ENCODE measurements at places on chromosomes 12 and 14.

GRCh38 chr14:64061706-64062105 lies 208.9 kb downstream of the SYNE2 start:
- DNase-seq, result no peak

DNA sequence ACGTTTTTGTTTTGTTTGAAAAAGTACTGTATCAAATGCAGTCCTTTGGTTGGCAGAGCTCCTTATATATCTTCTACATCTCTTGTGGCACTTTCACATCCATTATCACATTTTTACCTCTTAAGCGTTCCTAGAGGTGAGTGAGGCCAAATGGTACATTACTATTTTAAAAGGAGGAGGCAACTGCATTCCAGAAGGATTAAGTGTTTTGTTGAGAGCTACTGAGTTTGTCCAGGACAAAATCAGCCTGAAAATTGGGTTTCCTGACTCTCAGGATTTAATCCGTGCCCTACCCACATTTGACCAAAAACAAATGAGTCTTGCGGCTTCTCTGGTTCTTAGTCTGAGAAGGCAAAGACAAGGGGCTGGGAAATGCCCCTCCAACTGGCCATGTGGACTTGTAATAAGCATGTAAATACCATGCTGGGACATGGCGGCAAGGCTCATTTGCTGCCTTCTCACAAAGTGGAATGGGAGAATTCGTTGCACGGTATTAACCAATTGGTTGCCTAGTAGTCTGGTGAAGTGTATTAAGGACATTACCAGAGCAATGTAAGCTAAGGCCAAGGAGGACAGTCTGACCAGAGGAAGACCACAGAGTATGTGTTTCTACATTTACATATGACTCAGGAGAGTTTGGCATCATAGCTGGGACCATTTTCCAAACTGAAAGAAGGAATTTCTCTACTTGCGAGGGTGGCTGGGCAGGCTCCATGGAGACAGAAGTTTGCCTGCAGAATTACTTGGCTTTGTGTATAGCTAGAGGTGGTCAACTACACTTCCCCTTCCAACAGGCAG lies 175.8 kb upstream of the PLXNC1 start:
- no peak for DNase-seq

DNA sequence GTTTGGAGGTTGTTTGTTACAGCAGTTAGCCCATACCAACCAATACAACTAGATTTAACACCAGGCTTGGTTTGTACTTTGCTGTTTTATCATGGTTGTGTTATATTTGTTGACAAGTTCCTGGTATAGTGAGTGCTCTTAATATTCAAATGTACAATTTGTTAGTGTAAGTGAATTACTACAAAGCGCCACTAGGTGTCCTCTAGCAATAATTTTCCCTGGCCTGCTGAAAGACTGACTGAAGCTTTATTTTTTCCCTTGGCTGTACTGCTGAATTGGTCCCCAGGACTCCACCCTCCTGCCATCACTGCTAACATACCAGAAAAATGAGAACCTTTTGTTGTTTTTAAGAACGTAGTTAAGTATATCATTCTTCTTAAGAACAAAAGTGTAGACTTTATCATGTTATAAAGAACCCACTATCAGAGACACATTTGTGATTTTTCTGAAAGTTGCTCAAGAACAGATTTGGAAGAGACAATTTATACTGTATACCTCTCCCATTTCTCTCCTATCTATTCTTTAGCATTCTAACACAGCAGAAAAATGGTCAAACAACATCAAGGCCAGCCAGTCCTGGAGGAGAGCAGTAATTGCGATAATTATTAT lies 75.3 kb upstream of the FAR2 start:
- peak; percentile 38 for DNase-seq

DNA sequence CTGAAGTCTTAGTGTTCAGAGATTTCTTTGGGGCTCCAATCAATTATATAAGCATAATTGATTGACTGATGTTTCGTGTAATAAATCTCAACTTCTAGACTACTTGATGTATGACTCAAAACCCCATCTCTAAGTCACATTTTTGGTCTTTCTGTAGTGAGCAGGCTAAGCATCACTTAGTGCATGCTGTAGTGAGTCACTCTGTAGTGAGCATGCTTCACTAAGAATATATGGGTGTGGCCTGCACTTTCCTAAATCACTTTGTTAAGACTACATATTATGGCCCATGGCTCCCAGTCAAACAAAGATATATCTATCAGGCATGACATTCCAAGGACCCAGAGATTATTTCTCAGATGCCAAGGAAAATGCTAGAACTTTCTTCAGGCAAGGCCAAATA lies 909.4 kb upstream of the LRFN5 start:
- DNase-seq, result no peak

DNA sequence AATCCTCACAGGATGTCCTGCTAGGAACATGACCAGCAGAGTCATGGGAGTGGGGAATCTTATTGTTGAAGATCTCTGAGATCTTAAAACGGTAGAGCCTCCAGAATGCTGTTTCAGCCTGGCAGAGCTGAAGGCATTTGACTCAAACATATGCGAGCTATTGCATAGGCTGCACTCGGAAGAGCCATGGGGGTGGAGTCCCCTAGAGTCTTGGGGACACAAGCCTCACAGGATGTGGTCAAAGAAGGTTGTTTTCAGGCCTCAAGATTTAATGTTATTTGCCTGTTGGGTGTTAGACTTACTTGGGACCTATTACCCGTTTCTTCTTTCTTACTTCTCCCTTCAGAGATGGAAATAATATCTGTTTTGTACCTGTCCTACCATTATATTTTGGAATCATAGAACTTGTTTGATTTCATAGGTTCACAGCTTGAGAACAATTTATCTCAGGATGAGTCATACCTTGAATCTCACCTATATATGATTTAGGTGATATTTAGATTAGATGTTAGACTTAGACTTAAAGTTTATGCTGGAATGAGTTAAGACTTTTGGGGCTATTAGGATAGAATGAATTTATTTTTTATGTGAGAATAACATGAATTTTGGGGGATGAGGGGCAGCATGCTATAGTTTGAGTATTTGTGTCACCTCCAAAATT lies 172.2 kb upstream of the ATP2B1 start:
- no peak for DNase-seq

- DNase-seq, result no peak
Measured at GRCh38 chr14:47442211-47442610, 233.2 kb downstream of the MDGA2 start.

GRCh38 chr12:18721452-18721851 lies 16.4 kb downstream of the PLCZ1 start:
- no peak for DNase-seq

Measured in NCI-H2227 treated with DMSO at 0.1 percent for 48 hours (cell line).